RKO (cell line): ENCODE measurements at places on chromosomes 12 and 14.

- DNase-seq: no peak
Observed at GRCh38 chr12:89665556-89665955, 43.1 kb downstream of the ATP2B1 start.

- peak; percentile 37 for DNase-seq
Observed at GRCh38 chr14:21852061-21852664, 178.5 kb upstream of the OR4E1 start.

- no peak for DNase-seq
Observed at GRCh38 chr12:55703288-55703687, 4.4 kb downstream of the ITGA7 start.

DNA sequence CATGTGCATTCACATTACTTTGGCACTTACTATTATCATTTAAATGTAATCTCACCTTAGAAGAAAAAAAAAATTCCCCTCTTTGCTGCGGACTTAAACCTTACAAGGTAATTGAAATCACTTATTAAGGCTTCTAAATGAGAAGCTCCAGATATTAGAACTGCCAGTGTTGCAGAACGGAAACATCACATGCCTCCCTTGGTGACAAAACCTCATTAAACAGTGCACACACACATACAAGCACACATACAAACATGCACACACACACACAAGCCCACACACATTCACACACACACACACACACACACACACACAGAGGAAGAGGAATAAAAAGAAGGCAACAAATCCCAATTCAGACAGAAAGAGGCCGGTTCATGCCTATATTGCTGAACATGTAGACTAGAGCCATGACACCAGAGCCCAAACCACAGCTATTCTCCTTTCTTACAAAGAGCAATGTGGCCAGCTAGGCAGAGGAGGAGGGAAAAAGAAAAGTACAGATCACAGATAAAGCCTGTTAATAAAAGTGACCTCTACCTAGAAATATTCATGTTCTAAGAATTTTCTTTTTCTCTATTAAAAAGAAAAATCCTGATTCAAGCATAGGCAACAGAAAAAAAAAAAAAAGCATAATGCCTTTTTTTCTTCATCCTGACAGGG is 405.2 kb upstream of the FLRT2 start:
- DNase-seq: no peak

GRCh38 chr12:19415563-19415962 is 23.7 kb upstream of the AEBP2 start:
- no peak for DNase-seq
